ENCODE measurements at places on chromosomes 12 and 14.

DNA sequence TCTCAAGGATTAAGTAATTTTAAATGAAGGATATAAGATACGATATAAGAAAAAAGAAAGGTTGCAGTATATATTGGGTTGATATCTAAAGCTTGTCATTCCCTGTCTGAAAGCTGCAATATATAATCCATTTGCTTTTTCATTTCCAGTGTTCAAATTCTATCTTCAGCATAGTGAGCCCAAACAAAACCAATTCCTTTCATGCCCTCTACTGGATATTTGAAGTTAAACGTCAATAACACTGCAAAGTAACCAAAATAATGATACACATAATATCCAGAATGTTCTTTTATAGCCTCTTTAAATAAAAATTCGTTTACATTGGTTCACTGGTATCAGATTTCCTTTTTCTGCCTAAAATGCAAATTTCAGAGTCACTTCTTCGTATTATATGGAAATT lies 64.5 kb upstream of the DAAM1 start:
- DNase-seq = no peak

DNA sequence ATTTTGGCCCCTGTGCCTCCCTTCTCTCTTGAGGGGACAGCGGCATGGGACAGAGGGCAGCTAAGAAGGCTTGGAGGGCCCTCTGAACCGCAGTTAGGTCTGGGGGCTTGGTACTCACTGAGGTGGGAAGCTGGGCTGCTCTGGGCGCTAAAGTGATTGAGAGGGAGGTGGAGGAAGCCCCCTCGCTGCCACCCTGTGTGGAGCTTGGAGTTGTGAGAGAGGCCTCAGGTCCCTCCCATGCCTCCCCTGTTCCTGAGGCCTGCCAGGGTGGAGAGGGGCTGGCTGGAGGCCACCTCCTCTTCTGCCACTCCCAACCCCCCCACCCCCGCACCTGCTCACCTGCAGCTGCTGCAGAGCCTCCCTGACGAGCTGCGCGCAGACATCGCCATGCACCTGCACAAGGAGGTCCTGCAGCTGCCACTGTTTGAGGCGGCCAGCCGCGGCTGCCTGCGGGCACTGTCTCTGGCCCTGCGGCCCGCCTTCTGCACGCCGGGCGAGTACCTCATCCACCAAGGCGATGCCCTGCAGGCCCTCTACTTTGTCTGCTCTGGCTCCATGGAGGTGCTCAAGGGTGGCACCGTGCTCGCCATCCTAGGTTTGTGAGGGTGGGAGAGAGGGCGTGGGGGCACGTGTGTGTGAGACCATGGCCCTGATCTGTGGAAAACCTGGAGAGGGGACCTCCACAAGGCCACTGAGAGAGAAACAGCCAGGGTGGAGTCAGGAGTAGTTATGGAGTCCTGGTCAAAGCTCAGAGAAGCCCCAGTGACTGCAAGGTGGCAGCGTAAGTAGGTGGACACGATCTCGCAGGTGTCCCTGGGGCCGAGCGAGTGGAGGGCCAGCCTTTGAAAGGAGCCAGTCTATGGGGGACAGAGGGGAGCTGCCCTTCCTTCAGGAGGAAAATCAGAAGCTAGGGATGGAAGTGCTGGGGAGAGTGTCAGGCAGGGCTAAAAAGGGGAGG lies 11.2 kb downstream of the KCNH3 start:
- no peak for DNase-seq

- no peak for DNase-seq
Measured at GRCh38 chr14:53924753-53925152, 31.9 kb downstream of the BMP4 start.

- DNase-seq = no peak
Measured at GRCh38 chr12:63070709-63071108, 80.3 kb downstream of the AVPR1A start.

DNA sequence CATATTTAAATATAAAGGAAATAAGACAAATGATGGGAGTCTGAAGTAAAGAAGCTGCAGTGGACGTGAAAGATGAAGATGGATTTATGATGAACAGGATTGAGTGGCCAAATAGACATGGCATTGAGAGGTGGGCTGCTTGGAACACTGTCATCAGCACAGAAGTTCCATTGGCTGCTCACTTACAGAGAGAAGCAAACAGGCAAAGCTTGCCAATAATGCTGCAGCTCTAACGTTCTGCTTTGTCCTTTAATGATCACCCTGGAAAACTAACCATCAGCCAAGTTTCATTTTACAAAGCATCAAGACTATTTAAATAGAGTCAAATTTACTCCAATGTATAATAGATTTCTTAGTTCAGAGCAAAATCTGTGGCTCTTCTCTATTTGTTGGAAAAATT lies 721.4 kb downstream of the TMTC2 start:
- DNase-seq = no peak

GRCh38 chr14:63752449-63753169 lies 24.7 kb upstream of the SGPP1 start:
- no peak for DNase-seq

DNA sequence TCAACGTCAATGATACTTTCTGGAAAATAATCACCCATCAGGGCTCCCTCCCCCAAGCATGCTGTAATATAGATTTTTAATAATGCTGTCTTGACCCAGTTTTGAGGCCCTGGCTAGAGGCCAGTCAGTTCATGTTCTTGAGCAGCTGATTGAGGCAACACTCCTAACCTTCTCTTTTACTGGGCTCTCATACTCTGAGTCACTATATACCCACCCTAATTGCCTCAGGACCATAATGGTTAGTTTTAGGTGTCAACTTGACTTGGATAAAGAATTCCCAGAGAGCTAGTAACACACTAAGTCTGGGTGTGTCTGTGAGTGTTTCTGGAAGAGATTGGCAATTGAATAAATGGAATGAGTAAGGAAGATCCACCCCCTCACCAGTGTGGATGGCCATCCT lies 527.0 kb upstream of the ATP2B1 start:
- no peak for DNase-seq

DNA sequence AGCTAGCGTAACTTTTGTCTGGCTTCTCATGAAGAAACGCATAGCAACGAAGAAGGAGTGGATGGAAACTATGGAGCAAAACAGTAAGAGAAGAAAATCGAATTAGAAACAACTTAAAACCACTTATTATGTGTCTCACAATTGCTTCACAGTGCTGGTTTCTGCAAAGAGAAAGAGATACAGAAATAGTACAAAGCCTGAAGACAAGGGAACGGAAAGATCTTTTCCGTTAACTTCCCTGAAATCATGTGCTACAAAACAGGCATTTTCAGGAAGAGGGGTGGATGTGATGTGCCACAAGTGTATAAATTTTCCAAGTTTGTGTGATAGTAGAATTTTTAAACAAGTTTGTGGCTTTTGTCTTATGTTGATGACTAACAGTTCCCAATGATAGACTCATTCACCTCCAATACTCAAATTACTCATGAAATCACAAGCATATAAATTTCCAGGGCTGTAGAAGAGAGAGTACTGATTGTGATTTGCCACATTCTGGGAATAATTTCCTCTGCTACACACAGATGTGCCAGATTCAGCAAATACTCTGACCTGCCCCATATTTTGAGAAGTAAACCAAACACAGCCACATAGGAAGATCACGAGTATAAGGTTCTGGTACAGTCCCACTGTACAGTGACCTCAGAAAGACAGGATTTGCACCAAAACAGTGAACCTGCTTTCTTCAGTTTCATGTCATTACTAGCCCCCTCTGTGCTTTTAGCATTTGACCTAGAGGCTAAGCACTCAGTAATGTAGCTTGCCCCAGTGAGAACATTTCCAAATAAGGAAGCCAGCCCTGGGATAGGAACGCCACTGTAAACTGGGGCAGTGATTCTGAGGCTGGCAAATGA lies 41.4 kb upstream of the PPFIA2 start:
- DNase-seq = no peak

- peak; percentile 24 for DNase-seq
Measured at GRCh38 chr14:61064210-61064609, 83.2 kb downstream of the SLC38A6 start.

DNA sequence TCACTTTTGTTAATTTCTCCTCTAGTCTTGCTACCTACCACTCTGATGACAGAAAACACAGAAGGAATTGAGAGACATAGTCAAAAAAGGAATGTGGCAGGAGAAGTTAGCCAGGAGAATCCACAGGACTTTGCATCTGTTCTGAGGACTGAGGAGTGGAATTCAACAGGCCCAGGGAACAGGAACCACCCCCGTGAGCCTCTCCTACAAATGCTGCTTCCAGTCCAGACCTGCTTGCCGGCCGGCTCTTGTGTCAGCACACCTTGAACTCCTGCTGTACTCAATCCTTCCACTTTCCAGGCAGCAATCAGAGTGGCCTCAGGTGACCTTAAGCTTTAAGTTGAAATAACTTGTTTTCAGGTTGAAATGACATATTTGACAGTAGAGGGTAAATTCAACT lies 903.1 kb downstream of the BCL11B start:
- DNase-seq = no peak

GRCh38 chr14:101234999-101235334 lies 326.3 kb upstream of the DIO3 start:
- no peak for DNase-seq

DNA sequence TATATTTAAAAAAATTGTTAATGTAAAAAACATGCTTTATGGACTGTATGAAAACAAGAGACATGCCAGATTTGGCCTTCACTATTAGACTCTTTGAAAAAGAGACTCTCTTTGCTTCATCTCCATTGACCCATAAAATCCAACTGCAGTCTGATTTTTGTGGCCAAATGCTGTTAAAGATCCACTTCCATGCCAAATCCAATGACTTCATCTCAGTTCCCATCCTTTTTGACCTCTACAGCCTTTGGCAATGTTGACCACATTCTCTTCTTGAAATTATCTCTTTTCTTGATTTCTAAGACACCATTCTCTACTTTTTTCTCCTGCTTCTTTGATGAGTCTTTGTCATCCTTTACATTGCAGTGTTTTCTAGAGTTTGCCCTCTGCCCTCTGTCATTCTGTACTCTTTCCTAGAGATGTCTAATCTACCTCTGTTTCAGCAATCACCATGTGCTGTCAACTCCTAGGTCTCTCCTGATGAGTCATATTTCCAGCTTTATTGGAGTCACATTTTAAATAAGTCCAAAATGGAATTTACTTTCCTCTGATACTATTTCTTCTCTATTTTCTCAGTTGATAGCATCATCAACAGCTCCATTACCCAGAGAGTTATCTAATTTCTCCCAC lies 2.4 kb downstream of the TMPRSS12 start:
- DNase-seq = no peak

DNA sequence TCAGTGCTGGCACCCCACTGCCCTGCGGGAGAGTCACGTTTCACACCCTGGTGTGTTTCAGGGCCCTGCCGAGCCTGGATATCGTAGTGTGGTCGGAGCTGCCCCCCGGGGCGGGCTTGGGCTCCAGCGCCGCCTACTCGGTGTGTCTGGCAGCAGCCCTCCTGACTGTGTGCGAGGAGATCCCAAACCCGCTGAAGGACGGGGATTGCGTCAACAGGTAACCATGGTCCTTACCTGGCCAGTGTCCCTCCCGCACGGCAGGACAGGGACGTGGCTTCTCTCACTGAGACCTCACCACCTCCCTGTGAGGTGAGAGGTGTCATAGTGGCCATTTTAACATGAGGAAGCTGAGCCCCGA lies 7.7 kb downstream of the MVK start:
- DNase-seq = no peak

DNA sequence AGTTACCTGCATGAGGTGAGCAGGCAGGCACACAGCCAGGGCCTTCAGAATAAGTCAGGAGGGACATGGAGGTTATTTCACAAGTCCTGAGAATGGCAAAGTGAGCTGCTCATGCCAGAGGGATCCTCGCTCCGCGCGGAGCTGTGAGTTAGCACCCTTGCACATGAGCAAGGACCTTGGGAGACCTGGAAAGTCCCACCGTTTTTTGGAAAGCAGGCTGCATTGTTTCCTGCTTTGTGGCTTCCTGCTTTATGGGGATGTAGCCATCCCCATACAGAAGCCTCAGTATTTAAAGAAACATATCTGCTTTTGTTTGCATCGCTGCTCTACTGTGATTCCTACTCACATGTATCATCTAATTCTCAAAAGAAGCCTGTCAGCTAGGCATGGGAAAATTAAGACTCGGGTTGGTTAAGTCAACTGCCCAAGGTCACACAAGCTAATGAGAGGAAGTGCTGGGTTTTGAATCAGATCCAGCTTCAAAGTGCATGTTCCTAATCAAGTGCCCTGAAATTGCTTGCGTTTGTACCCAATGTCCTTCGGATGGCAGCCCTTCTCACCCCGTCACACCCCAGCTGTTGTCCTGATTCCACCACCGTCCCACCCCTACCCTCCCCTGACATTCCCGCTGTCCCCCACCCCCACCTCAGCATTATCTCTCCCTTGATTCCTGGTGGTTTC lies 106.2 kb downstream of the CRACR2A start:
- no peak for DNase-seq

GRCh38 chr14:60356906-60357550 lies 108.0 kb downstream of the PPM1A start:
- no peak for DNase-seq

GRCh38 chr14:49584058-49584457 lies 2.1 kb downstream of the RPS29 start:
- DNase-seq = no peak

DNA sequence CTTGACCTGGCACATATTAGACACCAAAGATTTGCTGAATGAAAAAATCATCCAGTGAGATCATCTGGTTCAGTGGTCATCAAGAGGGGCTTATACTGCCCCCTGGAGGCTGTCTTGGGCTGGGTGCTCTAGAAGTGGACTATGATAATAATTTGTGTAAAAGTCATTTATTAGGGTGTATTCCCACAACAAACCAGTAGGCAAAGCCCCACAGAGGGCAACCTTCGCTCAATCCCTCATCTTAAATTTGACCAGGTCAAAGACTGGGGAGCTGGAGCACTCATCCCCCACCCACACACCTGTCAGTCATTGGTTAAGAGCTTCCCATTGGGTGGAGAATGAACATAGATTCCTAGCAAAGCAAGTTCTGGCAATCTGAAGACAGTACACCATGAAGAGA lies 20.0 kb upstream of the FICD start:
- peak; percentile 61 for DNase-seq

DNA sequence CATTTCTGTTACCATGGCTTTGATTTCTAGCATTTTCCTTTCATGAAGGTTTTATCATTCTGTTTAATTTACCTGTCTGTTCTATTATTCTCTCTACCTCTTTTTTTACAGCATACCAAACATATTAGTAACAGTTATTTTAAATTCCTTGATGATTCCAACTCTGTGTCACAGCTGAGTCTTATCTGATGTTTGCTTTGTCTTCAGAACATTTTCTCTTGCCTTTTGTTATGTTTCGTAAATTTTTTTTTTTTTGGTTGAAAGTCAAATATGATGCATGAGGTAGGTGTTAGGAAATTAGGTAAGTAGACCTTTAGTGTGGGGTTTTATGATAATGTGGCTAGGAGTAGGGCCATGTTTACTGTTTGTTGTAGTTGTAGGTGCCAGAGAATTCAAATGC lies 496.4 kb downstream of the FOXG1 start:
- DNase-seq = no peak

GRCh38 chr14:32559048-32559447 lies 229.9 kb downstream of the AKAP6 start:
- no peak for DNase-seq

DNA sequence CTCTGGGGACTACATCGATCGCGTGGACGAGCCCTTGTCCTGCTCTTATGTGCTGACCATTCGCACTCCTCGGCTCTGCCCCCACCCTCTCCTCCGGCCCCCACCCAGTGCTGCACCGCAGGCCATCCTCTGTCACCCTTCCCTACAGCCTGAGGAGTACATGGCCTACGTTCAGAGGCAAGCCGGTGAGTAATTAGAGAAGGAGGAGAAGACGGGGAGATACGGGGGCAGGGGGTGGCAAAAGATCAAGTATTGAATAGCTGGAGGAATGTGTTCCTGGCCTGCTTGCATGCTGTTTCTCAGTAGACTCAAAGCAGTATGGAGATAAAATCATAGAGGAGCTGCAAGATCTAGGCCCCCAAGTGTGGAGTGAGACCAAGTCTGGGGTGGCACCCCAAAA lies 21.9 kb downstream of the OS9 start:
- DNase-seq = no peak

Measured in erythroblast (primary cell).